ENCODE measurements at places on chromosomes 1 and 21. TPM values are rescaled to one million over a fixed set of nuclear protein-coding genes. Genes with fewer than 3 reads are reported as not detected.
A peak's percentile ranks its signal among the peaks of the same experiment; 100 is the strongest.

Gene MAP3K21
- 9.1 TPM for total RNA-seq

Gene PDZK1
- 0.67 TPM for total RNA-seq

- no peak for DNase-seq
- no peaks in the 10 kb centered on the region for H3K36me3 ChIP-seq
- H3K27ac ChIP-seq = no peak overlapping the region
- H3K4me1 ChIP-seq = peaks cover 4% of the 10 kb centered on the region
- no peaks in the 10 kb centered on the region for H3K27me3 ChIP-seq
Measured at GRCh38 chr21:34113842-34114241, 40.5 kb downstream of the MRPS6 start.

GRCh38 chr1:208807446-208808127 lies 563.4 kb upstream of the PLXNA2 start:
- no peak overlapping the region for H3K4me3 ChIP-seq
- no peaks in the 10 kb centered on the region for H3K36me3 ChIP-seq
- no peaks in the 10 kb centered on the region for H3K4me1 ChIP-seq
- H3K27ac ChIP-seq = no peak overlapping the region

GRCh38 chr1:58720680-58721079 lies 20.8 kb upstream of the MYSM1 start:
- H3K36me3 ChIP-seq = no peaks in the 10 kb centered on the region
- no peak overlapping the region for H3K4me3 ChIP-seq
- no peaks in the 10 kb centered on the region for H3K27me3 ChIP-seq
- DNase-seq = no peak
- H3K4me1 ChIP-seq = peaks cover 22% of the 10 kb centered on the region

DNA sequence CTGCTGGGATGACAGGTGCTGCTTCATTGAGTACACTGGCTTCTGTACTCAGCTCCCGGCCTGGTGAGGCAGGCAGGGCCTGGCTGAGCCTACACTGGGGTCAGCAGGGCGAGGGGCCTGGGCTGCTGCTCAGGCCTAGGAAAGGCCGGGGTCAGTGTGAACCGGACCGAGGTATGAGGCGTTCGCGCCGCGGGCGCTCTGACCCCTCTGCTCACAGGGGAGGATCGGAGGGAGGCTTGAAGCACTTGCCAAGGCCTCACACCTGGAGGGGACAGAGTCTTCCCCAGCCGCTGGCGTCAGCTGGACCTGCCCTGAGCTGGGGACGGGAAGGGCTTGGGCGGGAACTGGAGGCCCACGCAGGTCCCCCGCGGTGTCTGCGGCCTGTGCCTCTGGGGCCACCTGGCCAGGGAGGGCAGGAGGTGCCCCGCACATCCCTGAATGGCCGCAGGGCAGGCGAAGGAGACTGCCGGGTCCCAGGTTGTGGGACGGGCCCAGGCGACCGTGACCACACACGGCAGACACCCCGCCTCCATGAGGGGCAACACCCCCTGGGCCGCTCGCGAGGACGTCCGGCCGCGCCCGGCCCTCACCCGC lies 466 bp downstream of the PEX10 start:
- DNase-seq = no peak
- H3K27ac ChIP-seq = peak overlapping the region; percentile 87
- H3K27me3 ChIP-seq = no peaks in the 10 kb centered on the region
- H3K4me1 ChIP-seq = peaks cover 19% of the 10 kb centered on the region
- H3K4me3 ChIP-seq = peak overlapping the region; percentile 95

DNA sequence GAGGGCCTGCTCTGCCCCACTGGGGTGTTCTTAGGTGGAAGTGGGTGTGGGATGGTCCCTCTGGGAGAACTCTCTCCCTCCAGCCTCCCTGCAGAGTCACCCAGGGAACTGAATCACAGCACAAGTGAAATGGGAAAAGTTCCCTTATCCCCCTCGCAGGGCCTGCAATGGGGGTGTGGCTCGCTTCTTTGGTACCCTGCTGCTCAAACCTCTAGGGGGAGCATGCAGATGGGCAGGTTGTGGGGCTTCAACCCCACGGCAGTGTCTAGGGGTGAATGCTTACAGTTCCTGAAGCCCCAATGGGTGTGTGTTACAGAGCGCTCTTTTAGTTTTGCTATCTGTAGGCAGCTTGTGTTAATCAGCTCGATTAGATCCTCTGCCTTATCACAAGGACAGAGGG lies 59.0 kb upstream of the TINAGL1 start:
- no peaks in the 10 kb centered on the region for H3K4me1 ChIP-seq
- peak; percentile 25 for DNase-seq
- H3K27ac ChIP-seq = no peak overlapping the region
- no peak overlapping the region for H3K4me3 ChIP-seq

All from upper lobe of right lung (tissue), 1 donor.